ENCODE measurements at places on chromosomes 2 and 18.

DNA sequence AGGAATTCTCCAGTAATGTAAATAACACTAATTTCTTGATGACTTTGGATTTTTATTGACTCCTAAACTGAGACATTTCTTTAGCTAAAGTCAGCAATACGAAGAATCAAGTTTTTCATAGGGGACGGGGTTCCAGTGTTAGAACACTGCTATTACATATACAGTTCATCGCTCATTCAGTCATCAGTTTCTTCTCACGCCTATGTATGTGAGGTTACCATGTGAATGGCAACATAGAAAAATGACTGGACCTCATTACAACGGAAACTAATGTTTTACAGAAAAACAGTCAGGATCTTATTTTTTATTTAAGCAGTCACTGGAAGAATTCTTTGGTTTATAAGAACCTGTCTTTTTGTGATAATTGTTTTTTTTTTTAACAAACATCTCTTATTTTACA, 56.4 kb downstream of the THADA start:
- DNase-seq, result no peak

DNA sequence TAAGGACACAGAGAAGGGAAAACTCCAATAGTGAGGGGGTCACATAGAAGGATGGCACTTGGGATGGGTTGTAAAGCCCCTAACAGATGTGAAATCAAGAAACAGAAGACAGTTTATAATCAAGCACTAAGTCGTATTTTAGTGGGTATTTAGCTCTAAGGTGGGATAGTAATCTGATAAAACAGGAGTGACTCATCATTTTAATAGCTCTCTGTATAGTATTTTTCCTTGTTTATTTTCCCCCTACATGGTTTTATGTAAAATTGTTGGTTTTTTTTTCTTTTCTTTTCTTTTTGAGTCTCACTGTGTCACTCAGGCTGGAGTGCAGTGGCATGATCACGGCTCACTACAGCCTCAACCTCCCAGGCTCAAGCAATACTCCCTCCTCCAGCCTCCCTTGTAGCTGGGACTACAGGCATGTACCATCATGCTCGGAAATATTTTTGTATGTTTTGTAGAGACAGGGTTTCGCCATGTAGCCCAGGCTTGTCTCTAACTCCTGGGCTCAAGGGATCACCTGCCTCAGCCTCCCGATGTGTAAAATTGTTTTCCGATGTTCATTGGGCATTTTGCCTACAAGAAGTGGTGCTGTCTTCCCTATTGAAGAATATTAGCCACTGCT, 142.6 kb upstream of the SERPINE2 start:
- peak; percentile 72 for DNase-seq

GRCh38 chr2:37348155-37348554, 3.7 kb downstream of the QPCT start:
- DNase-seq, result no peak

GRCh38 chr18:75066021-75066880, 142.7 kb downstream of the PTGR3 start:
- DNase-seq, result no peak

GRCh38 chr2:134276381-134277172, 22.7 kb downstream of the MGAT5 start:
- peak; percentile 45 for DNase-seq
